ENCODE measurements at places on chromosomes 6 and 20.

GRCh38 chr6:11953641-11954040 lies 58.5 kb upstream of the HIVEP1 start:
- DNase-seq, result no peak

- DNase-seq, result peak; percentile 58
These were observed 288.3 kb upstream of the ZNF337 start for GRCh38 chr20:25984933-25985332.

DNA sequence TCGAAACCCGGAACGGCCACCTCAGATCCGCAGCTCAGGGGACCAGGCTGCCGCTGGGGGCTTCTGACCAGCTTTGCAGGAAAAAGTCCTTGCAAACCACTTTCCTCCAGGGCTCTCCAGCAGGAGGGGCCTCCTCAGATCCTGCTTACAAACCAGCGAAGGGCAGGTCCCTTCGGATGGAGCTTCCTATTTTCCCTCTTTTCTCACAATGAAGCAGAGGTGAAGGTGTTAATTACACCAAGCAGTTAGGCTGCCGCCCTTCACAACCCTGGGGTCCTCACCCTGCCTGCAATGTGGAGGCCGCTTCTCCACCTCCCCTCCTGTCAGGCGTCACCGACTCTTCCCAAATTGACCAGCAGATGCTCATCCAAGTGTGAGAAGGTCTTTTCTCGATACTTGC lies 5.7 kb downstream of the ARHGAP40 start:
- no peak for DNase-seq

DNA sequence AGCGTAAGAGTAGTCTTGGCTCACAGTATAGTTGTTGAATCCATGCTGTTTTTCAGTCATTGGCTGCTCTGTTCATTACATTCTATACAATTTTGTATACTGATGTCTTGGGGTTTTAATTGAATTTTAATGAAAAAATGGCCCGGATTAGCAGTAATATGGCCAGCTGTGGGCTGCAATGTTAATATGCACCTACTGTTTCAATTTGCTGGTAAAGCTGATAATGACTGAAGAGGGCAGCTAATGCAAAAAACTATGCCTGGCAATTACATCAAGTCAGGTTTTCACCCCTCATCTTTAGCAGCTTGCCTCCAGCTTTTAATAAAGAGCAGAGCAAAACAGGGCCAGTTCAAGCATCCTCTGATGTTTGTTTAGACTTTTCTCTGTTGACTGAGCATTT lies 394.5 kb downstream of the PLCB1 start:
- no peak for DNase-seq

GRCh38 chr6:160337301-160337700 lies 10.9 kb upstream of the SLC22A3 start:
- DNase-seq, result no peak

DNA sequence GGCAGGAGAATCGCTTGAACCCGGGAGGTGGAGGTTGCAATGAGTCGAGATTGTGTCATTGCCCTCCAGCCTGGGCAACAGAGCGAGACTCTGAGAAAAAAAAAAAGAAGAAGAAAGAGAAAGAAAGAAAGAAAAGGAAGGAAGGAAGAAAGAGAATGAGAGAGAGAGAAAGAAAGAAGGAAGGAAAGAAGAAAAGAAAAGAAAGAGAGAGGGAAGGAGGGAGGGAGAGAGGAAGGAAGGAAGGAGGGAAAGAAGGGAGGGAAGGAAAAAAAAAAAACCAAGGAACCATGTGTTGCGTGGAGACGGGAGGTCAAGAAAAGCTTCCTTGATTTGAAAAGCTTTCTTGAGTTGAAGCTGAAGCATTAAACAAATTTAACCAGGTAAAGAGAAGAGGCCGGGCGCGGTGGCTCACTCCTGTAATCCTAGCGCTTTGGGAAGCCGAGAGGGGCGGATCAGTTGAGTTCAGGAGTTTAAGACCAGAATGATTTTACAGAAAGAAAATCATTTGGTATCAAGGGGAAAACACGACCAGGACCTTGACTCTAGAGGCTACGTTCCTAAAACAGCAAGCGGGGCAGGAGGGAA lies 90.5 kb upstream of the PRSS16 start:
- DNase-seq, result no peak

- no peak for DNase-seq
These were observed 11.5 kb upstream of the TREML4 start for GRCh38 chr6:41216616-41217015.

- peak; percentile 56 for DNase-seq
These were observed at the start of gene PDE7B for GRCh38 chr6:135851442-135852271. PDE7B (plus strand) TSS chr6:135851701.

DNA sequence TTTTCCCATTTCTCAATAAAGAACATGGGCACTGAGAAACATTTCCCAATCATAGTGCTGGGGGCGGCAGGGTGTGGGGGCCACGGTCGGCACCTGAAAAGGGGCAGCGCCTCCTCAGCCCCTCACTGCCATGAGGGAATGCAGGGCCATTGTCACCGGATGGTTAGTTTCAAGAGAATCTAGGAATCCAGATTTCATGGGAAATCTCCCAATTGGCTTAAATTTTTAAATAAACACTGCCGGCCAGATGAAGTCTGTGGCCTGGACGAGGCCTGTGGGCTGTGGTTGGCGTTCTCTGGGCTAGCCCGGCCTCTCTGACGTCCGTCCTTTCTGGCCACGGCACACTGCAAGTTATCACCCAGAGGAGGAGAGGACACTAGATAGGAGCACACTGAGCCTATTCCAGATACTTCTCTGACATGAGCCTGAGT lies 25.6 kb downstream of the MANBAL start:
- no peak for DNase-seq

- peak; percentile 39 for DNase-seq
These were observed 731 bp downstream of the TUBB2B start for GRCh38 chr6:3226481-3227362.

- no peak for DNase-seq
These were observed 48.0 kb downstream of the ADTRP start for GRCh38 chr6:11730641-11731040.

DNA sequence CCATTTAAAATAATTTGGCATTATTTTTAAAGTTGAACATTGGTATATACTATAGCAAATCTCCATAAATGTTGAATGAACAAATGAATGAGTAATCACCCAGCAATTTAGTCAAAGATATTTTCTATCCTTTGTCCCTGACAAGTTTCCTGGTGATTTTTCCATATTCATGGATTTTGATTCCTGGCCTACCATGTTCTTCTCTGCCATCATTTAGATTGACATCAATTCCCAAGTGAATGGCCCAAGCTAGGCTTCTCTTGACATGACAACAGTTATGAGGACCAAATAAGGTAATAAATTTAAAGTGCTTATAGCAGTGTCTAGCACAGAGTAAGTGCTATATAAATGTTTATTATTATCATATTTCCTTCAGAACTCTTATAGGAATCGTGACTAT lies 120.1 kb upstream of the ADGRF1 start:
- DNase-seq, result no peak

DNA sequence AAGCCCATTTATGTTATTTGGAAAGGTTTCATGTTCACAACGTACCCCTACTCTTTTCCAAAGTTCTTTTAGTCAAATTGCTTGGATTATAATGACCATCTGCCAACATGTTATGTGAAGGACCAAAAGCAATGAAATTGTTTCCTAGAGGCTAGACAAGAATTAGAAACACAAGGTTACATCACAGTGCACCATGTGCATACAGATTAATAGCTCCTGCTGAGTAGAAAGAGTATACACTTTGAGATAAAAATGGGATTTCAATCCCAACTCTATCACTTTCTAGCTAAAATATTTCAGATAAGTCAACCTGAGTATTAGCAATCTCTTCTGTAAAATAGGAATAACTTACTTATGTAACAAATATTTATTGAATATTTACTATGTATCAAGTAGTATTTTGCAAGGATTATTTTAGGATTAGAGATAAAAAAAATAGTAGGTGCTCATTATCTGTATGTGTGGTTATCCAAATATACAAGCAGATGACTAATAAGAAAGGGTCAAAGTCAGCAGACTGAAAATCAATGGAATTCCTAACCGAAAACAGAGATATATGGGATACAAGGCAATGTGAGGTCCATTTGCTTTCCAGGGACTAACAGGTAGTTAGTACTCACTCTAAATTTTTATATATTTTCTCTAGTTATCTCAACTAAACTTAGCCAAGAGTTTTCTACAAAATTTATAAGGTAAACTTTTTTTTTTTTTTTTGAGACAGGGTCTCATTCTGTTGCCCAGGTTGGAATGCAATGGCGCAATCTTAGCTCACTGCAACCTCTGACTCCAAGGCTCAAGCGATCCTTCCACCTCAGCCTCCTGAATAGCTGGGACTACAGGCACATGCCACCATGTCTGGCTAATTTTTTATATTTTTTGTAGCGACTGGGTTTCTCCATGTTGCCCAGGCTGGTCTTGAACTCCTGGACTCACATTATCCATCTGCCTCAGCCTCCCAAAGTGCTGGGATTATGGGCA lies 127.7 kb downstream of the PDSS2 start:
- no peak for DNase-seq

- no peak for DNase-seq
These were observed 99.0 kb upstream of the FOXQ1 start for GRCh38 chr6:1212919-1213318.

- peak; percentile 84 for DNase-seq
These were observed 16.4 kb downstream of the ZNF311 start for GRCh38 chr6:28988536-28989311.

- DNase-seq, result no peak
These were observed 177.9 kb downstream of the MBOAT1 start for GRCh38 chr6:20034408-20034769.

DNA sequence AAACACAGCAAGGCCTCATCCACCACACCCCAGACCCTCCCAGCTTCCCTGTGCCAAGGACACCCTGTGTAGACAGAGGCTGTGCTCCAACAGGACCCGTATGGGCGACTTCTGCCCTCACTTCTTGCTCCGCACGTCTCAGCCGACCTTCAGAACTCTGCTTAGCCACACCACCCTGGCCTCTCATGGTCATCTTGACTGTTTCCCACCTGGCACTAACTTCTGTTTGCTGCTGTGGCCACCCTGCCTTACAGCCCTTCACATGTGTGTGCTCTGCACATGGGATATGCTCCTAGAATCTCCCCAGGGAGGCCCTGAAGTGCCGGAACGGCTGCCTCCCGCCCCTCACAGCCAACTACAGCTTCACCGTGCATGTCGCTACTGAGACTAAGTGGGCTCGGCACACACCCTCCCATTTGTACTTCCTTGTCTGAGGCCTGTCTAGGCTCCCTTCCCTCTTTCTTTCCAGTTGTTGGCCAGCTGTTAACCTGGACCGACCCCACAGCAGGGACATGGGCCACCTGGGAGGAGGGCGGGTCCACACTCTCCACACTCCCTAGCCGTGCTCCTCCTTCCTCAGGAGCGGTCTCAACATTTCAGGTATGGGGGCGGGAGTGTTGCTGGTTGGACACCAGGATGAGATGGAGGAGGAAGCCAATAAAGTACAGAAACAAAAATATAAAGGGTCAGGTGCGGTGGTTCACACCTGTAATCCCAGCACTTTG lies 69.6 kb downstream of the PYGB start:
- no peak for DNase-seq

- DNase-seq, result no peak
These were observed 574 bp downstream of the ARHGAP40 start for GRCh38 chr20:38602185-38602581.

DNA sequence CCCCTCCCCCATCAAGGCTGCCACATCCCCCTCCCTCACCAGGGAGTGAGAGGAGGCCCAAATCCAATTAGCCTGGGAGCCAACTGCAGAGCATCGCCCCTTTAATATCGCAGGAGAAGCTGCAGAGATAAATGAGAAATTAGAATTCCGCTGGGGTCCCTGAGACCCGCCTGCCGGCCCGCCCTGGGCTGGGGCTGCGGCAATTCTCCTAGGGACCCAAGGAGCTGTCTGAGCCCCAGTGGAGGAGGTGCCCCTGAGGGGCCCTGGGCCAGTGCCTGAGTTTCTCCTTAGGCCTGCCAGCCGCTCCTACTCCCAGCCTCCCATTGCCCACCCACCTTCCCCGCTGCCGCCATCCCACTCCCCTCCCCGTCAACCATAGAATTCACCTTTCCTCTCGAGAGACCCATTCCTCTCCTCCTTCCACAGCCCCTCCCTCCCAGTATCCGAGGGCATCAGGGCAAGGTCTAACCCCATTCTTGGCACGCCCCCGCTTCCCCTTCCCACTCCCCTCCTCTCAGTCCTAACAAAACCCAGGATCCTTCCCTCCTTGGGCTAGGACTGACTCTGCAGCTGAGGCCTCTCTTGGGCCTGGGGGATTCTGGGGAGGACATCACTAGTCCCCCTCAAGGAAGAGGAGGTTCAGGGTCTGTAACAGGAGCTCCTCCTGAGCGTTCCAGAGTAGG lies 20.0 kb upstream of the CDH22 start:
- DNase-seq, result no peak

GRCh38 chr6:41443616-41444525 lies 102.3 kb upstream of the FOXP4 start:
- DNase-seq, result no peak

DNA sequence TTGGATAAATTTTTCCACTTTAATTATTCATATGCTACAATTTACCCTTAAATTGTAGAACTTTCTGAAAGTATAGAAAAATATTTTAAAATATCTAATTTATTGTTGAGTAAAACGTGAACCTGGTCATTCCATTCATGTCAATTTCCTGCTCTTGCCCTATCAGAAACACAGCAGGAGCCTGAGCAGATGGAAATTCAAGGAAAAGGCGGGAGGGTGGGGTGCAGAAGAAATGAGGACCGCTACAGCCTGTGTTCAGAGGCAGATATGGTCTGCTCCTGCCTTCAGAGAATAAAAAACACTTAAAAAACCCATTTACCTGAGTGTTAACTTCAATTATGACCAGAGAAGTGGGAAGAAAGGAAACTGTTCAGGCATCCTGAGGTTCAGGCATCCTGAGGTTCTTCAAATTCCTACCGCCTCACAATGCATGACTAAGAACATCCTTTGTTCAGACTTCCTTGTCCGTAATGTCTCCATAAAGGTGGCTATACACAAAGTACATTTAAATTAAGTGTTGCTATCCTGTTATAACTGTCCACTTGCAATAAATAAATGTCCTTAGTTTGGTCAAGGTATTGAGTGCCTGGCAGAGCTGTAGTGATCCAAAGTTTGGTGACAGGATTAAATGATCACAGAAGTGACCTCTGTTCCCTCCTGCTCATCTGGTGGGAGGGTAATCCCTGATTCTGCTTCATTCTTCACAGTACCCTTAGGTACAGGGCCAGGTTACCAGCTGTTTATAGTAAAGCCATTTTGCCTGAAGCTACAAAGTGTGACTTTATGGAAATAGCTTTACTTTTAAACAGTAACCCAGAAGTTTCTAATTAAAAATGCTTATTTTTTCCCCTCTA lies 109.1 kb downstream of the MAN1A1 start:
- DNase-seq, result no peak

DNA sequence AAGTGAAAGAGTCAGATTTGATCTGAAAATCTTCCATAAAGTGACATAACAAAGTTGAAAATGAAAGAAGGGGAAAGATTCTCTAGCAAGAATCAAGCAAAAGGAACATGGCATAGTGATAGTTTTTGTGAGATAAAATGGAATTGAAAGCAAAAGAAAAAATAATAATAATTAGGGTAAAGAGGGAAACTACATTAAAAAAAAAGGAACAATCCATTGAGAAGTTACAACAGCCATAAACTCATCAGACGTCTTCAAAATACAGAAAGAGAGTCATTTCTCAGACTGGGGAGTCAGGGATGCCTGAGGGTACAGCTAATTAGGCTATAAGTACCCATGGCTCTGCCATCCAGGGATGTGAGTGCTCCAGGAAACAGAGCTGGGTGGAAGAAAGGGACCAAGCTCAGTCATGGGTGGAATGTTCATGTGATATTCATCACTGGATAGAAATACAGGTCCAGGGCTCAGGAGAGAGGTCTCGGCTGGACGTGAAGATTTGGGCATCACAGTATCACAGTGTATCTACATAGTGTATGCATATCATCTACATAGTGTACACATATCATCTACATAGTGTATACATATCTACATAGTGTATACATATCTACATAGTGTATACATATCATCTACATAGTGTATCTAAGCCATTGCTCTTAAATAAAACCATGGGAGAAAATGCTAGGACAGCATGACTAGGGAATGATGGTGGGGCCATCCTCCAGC lies 29.4 kb downstream of the DUSP22 start:
- DNase-seq, result no peak

Data from activated naive CD8-positive, alpha-beta T cell treated with anti-CD3 and anti-CD28 coated beads for 36 hours (primary cell).